H1 (cell line): ENCODE measurements at places on chromosomes 4 and X.

GRCh38 chr4:31134720-31135119 is 414.6 kb downstream of the PCDH7 start:
- DNase-seq, result no peak

DNA sequence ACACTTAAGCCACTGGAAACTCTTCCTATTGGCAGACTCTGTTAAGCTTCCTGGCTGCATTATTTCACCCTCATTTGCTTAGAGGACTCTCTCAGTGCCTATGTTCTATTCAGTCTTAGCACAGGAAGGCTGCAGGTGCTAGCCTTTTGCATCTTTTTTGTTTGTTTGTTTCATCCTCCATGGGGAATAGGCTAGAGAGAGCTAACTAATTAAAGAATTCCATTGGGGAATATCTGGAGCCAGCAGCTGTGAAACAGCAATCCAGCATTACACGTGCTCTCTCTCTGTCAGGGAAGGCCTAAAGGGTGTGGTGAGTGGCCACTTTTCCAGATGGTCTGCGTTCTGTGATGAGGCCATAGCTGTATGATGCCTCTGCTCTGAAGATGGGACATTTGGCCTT is 633.6 kb downstream of the SPRY1 start:
- DNase-seq, result no peak

GRCh38 chr4:81541161-81541945 is 69.6 kb upstream of the RASGEF1B start:
- DNase-seq, result no peak

DNA sequence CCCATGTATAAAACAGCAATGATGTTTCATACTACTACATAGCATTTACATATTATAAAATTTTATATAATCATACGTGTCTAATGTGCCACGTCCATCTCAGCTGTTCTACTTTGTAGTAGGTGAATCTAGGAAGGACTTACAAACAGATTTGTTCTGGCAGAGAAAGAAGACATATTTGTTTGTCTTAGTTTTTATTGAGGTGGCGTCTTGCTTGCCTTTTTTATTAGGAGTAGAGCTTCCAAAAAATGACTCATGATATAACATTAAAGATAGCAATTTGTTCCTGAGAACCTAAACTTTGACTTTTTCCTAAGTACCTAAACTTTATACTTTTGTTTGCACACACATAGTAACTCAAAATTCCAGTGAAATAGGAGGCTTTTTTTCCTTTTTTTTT is 64.6 kb downstream of the CLDN22 start:
- DNase-seq, result no peak

GRCh38 chr4:105550641-105551040 is 1.8 kb upstream of the ARHGEF38 start:
- no peak for DNase-seq

DNA sequence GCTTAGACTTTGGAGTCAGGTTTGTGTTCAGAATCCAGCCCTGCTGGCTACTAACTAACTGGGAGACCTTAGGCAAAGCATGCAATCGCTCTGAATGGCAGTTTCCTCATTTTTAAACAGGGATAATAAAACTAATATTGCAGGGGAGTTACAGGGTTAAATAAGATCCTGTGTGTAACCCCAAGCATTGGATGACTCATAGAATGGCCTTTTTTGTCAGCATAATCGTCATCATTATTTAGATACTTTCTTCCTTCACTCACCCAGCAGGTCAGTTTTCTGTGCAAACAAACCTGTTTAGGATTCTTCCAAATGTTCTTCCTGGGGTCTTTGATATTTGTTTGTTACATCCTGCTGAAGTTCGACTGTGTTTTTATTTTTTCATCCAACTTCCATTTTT is 208.2 kb downstream of the EVC2 start:
- no peak for DNase-seq
